Urinary bladder (tissue), 4 donors: ENCODE measurements at places on chromosomes 5 and 9. TPM values are rescaled to one million over a fixed set of nuclear protein-coding genes. Genes with fewer than 3 reads are reported as not detected.
A peak's percentile ranks its signal among the peaks of the same experiment; 100 is the strongest.

DNA sequence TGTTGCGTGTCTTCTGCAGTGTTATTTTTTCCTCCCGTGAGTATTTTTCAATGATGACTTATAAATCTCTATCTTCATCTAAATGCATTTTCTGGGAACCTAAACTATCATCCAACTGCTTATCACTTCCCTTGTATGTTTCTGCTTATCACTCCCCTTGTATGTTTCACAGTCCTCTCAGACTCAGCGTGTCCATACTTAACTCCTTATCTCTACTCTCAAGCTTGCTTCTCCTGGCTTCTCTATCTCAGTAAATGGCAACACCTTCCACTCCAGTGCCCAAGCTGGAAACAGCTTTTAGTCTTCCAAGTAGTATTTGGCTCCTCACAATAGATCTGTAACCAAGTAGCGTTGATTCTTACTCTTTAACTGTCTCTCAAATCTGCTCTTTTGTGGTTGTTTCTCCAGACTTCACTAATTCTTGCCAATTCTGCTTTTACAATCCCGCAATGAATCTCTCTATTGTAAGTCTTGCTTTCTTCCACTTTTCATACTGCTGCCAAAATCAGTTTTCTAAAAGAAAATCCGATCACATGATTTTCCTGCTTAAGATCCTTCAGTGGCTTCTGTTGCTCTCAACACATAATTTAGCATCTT, 33.8 kb upstream of the TXNDC8 start:
- DNase-seq = peak; percentile 35

- DNase-seq = no peak
These were observed 544.7 kb upstream of the PTGER4 start for GRCh38 chr5:40134883-40135520.

- DNase-seq = no peak
These were observed 38.3 kb downstream of the SLC1A3 start for GRCh38 chr5:36644727-36645126.

DNA sequence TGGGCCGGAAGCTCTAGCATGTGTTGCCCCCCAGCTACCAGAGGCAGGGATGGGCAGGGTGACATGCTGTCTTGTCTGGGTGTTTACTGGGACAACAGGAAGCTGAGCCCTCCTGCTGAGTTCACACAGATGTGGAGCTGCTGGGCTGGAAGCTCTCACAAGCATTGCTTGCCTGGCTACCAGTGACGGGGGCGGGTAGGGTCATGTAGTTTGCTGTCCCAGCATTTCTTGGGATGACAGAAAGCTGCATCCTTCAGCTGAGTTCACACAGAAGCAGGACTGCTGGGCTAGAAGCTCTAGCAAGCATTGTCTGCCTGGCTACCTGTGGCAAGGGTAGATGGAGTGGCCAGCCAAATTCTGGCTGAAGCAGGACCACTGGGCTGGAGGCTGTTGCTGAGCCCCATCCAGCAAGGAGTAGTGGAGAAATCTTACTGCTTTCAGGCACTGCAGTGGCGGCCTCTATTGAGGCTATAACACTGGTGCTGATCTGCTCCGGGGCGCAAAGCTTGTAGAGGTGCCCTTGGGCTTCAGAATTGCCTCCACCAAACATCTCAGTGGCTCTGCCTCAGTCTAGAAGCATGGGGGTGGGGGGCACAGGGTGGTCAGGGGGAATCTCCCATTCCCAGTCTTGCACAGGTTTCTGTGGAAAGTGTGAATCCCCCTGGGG, 25.1 kb downstream of the POLK start:
- DNase-seq = no peak

GRCh38 chr5:42636946-42637345, 119.7 kb upstream of the CCDC152 start:
- no peak for DNase-seq

GRCh38 chr5:53403291-53403690, 77.1 kb upstream of the FST start:
- no peak for DNase-seq

- no peak for DNase-seq
These were observed 98.6 kb downstream of the PDE6A start for GRCh38 chr5:149846021-149846420.

GRCh38 chr9:16530669-16531642, 339.5 kb downstream of the BNC2 start:
- no peak for DNase-seq

DNA sequence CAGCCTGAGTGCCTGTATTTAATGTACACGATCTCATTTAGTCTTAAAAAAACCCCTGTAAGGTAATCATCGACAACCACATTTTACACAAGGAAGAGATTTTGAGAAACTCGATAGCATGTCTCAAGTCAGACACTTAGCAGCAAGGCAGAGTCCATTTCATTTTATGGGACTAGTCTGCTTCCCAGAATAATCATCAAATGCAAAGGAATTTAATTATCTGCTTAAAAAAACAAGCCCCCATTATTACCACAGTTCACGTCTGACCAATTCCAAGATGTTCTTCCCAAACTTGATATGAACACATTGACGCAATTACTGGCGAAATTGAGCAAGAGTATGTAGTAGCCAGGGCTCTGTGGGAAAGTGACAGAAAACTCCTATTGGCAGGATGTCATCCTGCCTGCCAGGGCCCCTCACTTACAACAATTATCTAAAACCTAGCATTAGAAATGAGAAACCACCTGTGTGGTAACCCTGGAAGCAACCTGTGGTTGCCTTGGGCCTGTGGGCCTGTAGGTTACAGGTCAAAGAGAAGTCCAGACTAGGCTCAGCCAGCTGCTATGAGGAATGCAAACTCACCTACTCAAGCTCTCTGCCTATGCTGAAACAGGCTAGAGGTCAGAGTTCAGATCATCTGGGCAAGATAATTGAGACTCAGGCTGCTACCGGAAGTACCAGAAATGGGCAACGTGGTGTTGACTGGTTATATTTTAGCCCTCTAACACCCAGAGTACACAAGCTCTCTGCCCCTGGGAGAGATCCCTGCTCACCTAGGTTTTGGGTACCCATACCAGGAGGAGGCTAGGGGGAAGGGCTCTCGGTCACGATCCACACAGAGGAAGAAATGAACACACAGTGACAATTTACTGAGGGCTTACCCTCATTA, 1.6 kb downstream of the B4GALT1 start:
- DNase-seq = no peak

DNA sequence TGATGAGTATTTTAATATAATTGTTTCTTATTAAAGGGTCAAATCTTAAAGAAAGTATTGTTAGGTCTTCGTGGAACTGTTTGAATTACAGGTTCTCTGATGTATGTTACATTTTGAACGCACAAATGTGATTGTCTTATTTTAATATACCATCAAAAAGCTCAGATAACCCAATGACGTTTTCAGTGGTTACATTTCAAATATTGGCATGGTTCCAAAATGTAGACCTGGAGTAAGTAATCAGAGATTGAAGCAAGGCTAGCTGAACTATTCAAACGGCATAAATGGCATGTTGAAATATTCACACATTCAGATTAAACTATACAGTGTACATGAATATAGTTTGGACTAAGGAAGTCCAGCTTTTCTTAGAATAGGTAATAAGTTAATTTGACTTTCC, 281.7 kb upstream of the EFNA5 start:
- DNase-seq = no peak

GRIN1 gene
- total RNA-seq = 0.26 TPM

UNC5A gene
- total RNA-seq = 0.32 TPM
